Chondrocyte (in vitro differentiated cells): ENCODE measurements at places on chromosomes 11 and 22. TPM values are rescaled to one million over a fixed set of nuclear protein-coding genes. Genes with fewer than 3 reads are reported as not detected.

GRCh38 chr11:22371160-22371559 lies 33.0 kb downstream of the SLC17A6 start:
- no peak overlapping the region for H3K4me3 ChIP-seq
- no peaks in the 10 kb centered on the region for H3K4me1 ChIP-seq
- H3K36me3 ChIP-seq = no peaks in the 10 kb centered on the region
- no peak for DNase-seq

GVQW3 gene
- 1.9 to 3.9 TPM (median 3.0 TPM) in 3 replicates for total RNA-seq

- peaks cover 4% of the 10 kb centered on the region for H3K27me3 ChIP-seq
- no peak overlapping the region for H3K4me3 ChIP-seq
- H3K27ac ChIP-seq = peak overlapping the region; percentile 9
- no peak for DNase-seq
- peaks cover 1% of the 10 kb centered on the region for H3K36me3 ChIP-seq
- peaks cover 17% of the 10 kb centered on the region for H3K4me1 ChIP-seq
These were observed 734.7 kb downstream of the KCNA4 start for GRCh38 chr11:29282088-29282487.

DNA sequence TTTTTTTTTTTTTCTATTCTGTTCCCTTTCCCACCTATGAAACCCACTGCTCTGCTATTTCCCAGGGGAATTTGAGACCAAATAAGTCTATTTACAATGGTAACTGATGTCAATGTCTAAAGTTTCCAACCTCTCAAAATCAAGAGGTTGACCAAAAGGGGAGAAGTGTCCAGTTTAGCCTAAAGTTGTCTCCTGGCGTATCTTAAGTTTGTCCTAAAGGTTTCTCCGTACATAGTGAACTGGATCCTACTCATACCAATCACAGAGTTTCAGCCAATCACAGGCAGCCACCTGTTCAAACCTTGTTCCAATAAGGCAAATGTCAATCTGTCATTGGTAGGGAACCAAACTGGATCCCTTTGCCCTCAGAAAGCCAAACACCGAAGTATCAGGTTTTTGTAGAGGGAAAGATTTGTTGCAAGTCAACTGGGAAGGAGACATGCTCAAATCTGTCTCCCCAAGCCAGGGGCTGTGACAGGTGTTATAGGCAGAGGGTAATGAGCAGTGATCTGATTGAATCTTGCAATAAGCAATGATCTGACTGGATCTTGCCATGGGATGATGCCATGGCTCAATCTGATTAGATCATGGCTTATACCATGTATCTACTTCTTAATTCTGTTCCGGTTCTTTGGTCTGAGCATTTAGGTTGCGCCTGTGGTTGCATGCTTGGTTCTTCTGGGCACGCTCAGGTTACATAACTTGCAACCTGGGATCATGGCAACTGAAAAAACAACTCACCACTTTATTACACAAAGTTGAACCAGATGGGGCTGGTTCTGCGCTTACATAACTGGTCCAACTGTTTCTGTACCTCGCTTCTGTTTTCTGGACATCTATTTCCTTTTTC lies 1.1 kb upstream of the VPS37C start:
- H3K4me3 ChIP-seq = peak overlapping the region; percentile 87
- no peaks in the 10 kb centered on the region for H3K36me3 ChIP-seq
- H3K27ac ChIP-seq = peak overlapping the region; percentile 91
- no peak for DNase-seq

- H3K4me3 ChIP-seq = no peak overlapping the region
- peaks cover 22% of the 10 kb centered on the region for H3K36me3 ChIP-seq
- no peaks in the 10 kb centered on the region for H3K27me3 ChIP-seq
- peak overlapping the region; percentile 69 for H3K27ac ChIP-seq
These were observed 40.5 kb downstream of the MICAL2 start for GRCh38 chr11:12150831-12151382.

- no peak overlapping the region for H3K27ac ChIP-seq
- H3K27me3 ChIP-seq = peaks cover 14% of the 10 kb centered on the region
- H3K4me3 ChIP-seq = no peak overlapping the region
- peaks cover 14% of the 10 kb centered on the region for H3K4me1 ChIP-seq
- DNase-seq = no peak
These were observed 499.1 kb downstream of the INSC start for GRCh38 chr11:15613789-15614188.

SERPIND1 gene
- not detected in 3 replicates for total RNA-seq

GRCh38 chr22:50481045-50481439 lies 301 bp upstream of the ADM2 start:
- DNase-seq = no peak
- no peak overlapping the region for H3K27ac ChIP-seq
- H3K4me1 ChIP-seq = peaks cover 20% of the 10 kb centered on the region
- H3K4me3 ChIP-seq = peak overlapping the region; percentile 67
- peaks cover 2% of the 10 kb centered on the region for H3K36me3 ChIP-seq

- H3K4me1 ChIP-seq = peaks cover 10% of the 10 kb centered on the region
- H3K27ac ChIP-seq = no peak overlapping the region
- DNase-seq = no peak
- H3K27me3 ChIP-seq = no peaks in the 10 kb centered on the region
- H3K4me3 ChIP-seq = no peak overlapping the region
- no peaks in the 10 kb centered on the region for H3K36me3 ChIP-seq
These were observed 58.3 kb downstream of the MRTFA start for GRCh38 chr22:40578171-40578570.

DNA sequence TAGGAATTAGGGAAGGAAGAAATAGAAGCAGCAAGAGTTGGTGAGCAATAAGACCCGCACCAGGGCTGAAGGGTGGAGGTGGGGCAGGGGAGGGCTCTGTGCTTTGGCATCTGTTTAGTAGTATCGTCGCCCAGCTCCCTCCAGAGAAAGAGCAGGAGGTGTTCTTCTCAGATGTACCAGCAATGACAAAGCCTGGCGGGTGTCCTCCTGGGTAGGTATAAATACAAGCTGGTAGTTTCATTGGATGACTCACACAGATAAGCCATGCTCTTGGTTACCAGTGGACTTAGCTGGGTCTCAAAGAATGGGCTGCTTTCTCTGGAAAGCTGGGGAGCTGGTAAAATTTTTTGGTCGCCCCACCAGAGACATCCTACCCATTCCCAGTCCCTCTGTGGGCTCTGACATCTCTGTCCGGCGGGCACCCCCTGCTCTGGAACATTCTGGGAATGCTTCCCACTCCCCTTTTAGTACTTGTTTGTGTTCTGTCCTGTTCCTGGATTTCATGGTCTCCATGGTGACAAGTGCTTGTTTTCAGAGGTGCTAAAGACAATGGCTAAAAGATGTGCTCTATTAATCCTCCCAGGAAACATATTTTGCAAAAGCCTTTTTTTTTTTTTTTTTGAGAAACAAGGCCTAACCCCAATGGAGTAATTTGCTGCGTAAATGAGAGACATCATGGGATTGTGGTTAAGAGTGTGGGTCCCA lies 15.4 kb upstream of the TUBA8 start:
- DNase-seq = no peak
- H3K27ac ChIP-seq = no peak overlapping the region
- H3K4me3 ChIP-seq = no peak overlapping the region
- peaks cover 22% of the 10 kb centered on the region for H3K4me1 ChIP-seq

OVCH2 gene
- 0.67 to 1.2 TPM (median 0.92 TPM) in 3 replicates for total RNA-seq

DNA sequence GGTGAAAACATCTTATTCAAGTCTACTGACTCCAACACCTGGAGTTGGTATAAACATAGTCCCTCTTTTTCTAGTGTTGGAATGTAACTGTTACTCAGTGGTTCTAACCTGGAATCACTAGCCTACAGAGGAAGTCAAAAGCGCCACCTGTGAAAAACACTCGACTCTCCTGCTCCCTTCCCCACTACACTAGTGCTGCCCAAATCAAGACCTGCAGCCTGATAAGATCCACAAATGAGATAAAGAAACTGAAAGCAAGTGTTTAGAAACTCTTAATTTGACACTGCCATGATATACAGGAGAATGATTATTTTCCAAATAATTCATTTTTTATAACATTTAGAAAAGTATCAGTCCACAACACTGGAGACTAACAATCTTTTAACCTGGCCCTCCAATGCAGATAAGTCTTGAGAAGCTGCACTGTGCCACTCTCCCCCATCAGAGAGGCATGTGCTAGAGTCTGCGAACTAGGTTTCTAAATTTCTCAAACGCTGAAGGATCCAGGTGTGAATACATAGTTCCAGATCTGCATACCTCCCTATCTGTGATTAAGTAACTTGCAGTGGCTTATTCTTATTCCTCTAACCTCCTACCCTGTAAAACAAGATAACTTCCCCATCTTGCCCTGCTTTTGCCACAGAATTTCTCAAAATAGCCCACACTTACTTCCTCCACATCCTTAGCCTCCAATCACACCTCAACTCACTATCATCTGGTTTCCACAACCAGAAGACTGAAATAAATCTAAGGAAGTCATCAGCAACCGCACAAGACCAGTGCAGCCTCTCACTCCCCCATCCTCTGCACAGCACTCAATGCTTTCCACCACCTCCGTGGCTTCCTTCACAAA lies 88.1 kb downstream of the RRAS2 start:
- H3K27ac ChIP-seq = peak overlapping the region; percentile 6
- H3K27me3 ChIP-seq = no peaks in the 10 kb centered on the region
- peaks cover 14% of the 10 kb centered on the region for H3K36me3 ChIP-seq

DNA sequence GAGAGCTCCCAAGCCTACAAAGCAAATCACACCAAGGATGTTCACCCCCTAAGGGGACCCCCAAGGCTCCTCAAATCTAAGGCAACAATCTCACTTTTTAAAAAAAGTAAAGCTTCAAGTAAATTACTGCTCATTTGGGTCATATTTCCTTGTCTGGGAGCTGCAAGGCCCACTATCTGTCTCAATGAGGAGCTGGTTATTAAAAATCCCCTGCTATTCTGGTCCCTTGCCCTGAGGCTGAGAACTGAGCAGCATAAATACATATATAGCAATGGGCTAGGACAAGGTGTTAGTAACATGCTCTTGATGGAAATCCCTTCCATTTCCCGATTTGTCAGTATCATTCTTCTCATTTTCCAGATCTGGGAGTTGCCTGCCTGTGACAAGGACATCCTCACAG lies 119.2 kb downstream of the ETS1 start:
- peaks cover 91% of the 10 kb centered on the region for H3K4me1 ChIP-seq
- peaks cover 37% of the 10 kb centered on the region for H3K36me3 ChIP-seq
- H3K27me3 ChIP-seq = no peaks in the 10 kb centered on the region
- no peak for DNase-seq
- peak overlapping the region; percentile 37 for H3K4me3 ChIP-seq

- H3K4me1 ChIP-seq = peaks cover 5% of the 10 kb centered on the region
- H3K4me3 ChIP-seq = no peak overlapping the region
- no peaks in the 10 kb centered on the region for H3K36me3 ChIP-seq
These were observed 7.2 kb upstream of the PICK1 start for GRCh38 chr22:38049812-38050619.

- H3K36me3 ChIP-seq = no peaks in the 10 kb centered on the region
- H3K27me3 ChIP-seq = peaks cover 10% of the 10 kb centered on the region
- peak overlapping the region; percentile 27 for H3K27ac ChIP-seq
- no peak overlapping the region for H3K4me3 ChIP-seq
- peaks cover 14% of the 10 kb centered on the region for H3K4me1 ChIP-seq
These were observed 238.9 kb downstream of the NTM start for GRCh38 chr11:131609337-131609736.

DNA sequence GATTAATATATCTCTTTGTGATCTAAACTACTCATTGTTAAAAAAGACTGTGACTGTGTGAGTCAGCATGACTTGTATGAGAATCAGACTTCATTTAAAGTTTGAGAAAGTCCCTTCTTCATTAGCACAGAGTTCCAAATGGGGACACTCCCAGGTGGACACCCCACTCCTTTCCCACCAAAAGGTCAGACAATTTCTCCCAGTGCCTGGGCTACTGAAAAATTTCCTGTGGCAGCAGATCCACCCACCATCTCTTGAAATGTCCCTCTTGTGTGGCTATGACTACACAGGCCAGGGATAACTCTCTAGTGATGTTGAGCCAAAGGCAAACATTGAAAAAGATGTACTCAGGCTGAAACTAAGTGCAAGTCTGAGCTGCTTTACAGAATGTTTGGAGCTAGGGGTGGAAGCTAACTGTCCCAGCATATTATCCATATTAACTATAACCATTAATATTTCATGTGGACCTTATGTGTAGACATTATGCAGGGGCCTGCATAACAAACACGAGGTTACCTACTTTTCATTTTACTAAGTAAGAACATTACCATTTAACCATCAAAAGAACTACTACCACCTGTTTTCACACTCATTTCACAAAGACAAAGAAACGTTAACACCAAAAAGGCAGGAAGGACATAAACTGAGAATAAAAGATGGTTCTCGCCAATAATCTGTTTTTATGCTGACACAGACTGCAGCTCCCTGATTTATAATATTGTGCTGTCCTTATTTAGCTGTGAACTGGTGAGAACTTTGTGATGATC lies 44.8 kb downstream of the MMP20 start:
- peaks cover 12% of the 10 kb centered on the region for H3K4me1 ChIP-seq
- no peaks in the 10 kb centered on the region for H3K36me3 ChIP-seq
- H3K4me3 ChIP-seq = no peak overlapping the region
- no peak for DNase-seq

OR5AR1 gene
- not detected in 3 replicates for total RNA-seq

- H3K27me3 ChIP-seq = peaks cover 12% of the 10 kb centered on the region
- H3K36me3 ChIP-seq = no peaks in the 10 kb centered on the region
- peak overlapping the region; percentile 33 for H3K27ac ChIP-seq
- H3K4me1 ChIP-seq = peaks cover 15% of the 10 kb centered on the region
- H3K4me3 ChIP-seq = no peak overlapping the region
These were observed 60.2 kb upstream of the WNT11 start for GRCh38 chr11:76266286-76267100.
